NB4 (cell line): ENCODE measurements at places on chromosomes 5 and 9.
A peak's percentile ranks its signal among the peaks of the same experiment; 100 is the strongest.

DNA sequence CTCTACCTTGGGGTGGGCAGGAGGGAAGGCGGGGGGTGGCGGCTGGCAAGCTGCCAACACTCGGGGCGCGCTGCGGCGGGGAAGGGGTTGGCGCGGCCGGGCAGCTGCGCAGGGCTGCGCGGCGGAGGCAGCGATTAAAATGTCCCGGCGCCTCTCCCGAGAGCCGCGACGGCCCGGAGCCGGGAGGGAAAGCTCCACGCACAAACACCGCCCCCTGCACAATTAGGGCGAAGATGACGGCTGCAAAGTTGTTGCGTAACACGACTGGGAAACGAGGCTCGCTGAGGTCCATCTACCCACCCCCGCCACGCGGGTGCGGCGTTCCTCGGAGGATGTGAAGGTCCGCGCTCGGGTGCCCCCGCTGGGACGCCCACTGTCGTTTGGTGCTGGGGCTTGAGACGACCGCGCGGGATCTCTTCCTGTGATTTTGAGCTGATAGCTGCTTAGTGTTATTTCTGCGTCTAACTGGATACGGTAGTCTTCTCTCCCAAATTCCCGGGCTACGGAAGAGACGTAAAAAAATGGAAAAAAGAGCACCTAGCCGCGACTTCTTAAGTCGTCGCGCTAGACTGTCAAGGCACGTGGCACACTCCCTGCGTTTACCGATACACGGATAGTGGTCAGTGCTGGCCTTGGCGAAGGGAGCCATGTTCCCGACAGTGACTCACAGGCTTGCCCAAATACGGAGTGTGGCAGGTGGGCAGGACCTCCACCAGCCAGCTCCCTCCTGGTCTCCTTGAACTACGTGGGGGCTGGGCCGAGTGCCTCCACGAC is 958 bp upstream of the NFIL3 start:
- DNase-seq: peak; percentile 77

DNA sequence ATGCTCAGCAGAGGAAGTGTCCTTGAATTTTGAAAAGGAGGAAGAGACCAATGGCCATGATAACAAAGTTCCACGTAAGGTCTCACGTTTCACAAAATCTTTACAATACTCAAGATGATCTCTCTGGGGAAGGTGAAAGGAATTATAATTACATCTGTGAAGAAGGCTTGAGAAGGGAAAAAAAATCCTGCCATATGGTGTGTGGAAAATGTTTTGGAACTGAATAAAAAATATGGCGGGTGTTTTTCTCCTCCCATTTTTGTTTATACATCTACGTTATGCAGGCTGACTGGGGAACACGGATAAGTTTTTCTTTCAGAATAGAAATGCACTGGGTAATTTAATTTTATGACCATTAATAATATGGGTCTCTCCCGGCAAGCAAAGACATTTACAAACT is 425.6 kb upstream of the BRINP1 start:
- no peak for DNase-seq

- DNase-seq: no peak
These were observed 60.2 kb upstream of the TRIO start for GRCh38 chr5:14082973-14083372.

GRCh38 chr9:121783521-121784507 is 132.4 kb downstream of the DAB2IP start:
- peak; percentile 62 for DNase-seq

DNA sequence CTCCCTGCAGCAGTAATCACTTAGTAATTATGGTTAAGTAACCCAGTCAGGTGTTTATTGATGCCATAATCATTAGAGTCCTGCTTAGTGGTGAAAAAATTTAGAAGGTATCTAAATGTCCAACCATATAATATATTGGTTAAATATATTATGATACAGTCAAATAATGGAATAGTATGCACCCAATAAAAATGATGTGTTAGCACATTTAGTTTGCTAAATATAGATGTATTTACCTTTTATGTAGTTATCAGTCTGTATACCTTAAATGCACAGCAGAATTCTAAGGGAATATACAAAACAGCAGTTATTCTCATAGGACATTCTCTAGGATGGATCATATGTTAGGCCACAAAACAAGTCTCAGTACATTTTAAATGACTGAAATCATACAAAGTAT is 90.4 kb downstream of the PRKACG start:
- DNase-seq: no peak

DNA sequence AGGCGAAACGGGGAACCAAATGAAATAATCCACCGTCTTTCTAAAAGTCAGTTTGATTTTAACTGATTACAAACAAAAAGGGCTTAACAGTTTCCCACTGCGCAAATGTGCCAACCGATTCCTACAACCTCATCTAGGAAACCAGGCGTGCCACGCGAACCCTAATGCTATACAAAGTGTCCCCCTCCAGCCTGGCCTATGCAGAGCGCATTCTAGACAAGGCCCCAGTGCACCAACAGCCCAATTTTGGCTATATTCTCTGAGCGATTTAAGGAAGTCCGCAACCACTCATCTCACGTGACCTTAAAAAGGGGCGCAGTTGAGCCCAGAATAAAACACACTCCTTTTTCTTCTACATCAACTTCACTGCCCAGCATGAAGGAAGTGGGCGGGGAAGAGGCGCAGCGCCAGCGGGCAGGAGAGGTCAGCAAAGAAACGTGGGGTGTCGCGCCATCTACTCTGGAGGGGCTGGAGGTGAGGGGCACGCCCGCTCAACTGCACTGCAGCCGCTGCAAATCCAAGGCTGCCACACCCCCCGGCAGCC is 779 bp downstream of the FAM13B start:
- peak; percentile 91 for DNase-seq

GRCh38 chr9:15086156-15086763 is 176.0 kb upstream of the FREM1 start:
- no peak for DNase-seq

GRCh38 chr5:81763294-81763928 is 12.5 kb upstream of the SSBP2 start:
- no peak for DNase-seq

- no peak for DNase-seq
These were observed 8.4 kb upstream of the ACOT12 start for GRCh38 chr5:81402192-81402930.

DNA sequence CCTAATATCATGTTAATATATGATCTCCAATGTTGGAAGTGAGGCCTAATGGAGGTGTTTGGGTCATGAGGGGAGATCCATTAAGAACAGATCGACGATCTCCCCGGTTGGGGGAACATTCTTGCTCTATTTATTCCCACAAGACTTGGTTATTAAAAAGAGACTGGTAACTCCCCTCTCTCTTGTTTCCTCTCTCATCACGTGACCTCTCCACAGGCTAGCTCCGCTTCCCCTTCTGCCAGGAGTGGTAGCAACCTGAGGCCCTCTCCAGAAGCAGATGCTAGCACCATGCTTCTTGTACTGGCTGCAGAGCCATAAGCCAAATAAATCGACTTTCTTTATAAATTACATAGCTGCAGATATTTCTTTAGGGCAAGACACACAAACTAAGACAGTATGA is 794.4 kb downstream of the MTRR start:
- no peak for DNase-seq

DNA sequence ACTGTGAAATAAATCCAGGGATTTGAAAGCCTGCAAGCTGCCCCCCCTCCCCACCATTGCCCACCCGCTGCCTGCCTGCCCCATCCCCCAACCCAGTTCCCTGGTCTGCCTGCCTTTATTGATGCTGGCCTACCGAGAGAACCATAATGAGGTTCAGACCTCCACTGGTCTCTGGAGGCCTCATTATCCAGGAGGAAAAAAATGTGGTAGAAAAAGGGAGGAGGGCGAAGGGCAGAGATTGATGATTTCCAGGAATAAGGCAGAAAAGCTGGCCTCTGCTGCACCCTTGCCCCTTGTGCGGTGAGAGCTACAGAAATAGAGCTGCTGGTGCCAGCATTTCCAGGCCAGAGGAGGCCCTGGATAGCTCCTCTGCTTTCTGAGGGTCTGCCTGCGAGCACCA is 216.1 kb downstream of the PAPPA start:
- DNase-seq: no peak

GRCh38 chr5:159208514-159209437 is 577 bp downstream of the RNF145 start:
- peak; percentile 49 for DNase-seq

- DNase-seq: no peak
These were observed 2.1 kb downstream of the ECSCR start for GRCh38 chr5:139460455-139460854.

- DNase-seq: no peak
These were observed 41.9 kb upstream of the ACTBL2 start for GRCh38 chr5:57524348-57525060.

- no peak for DNase-seq
These were observed 25.9 kb upstream of the SLC12A7 start for GRCh38 chr5:1137567-1138444.

GRCh38 chr5:103369125-103370120 is 110.9 kb downstream of the MACIR start:
- no peak for DNase-seq

- no peak for DNase-seq
These were observed 14.4 kb downstream of the ELAVL2 start for GRCh38 chr9:23811633-23812032.

GRCh38 chr5:74034733-74035132 is 408.7 kb downstream of the ARHGEF28 start:
- no peak for DNase-seq

- DNase-seq: no peak
These were observed 53.4 kb upstream of the SUB1 start for GRCh38 chr5:32531885-32532520.

GRCh38 chr5:140000332-140000731 is 42.8 kb downstream of the NRG2 start:
- no peak for DNase-seq

GRCh38 chr5:178996156-178996555 is 1.0 kb upstream of the GRM6 start:
- no peak for DNase-seq

DNA sequence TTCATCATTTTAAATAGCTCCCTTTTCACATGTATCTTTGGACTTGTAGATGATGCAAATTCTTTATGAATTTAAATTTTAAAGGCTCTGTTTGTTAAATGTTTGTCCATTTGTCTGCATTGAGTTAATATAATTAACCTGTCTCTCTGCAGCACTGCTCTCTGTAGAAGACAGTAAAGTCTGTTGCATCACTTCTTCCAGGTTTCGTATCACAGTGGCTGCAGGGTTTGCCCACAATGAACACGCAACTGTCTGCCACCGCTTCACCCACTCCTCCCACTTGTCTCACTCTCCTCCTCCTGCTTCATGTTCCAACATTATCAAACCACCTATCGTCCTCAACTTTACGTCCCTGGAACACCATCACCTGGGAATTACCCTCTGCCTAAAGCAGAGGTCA is 231.3 kb upstream of the SLC30A5 start:
- DNase-seq: peak; percentile 1

DNA sequence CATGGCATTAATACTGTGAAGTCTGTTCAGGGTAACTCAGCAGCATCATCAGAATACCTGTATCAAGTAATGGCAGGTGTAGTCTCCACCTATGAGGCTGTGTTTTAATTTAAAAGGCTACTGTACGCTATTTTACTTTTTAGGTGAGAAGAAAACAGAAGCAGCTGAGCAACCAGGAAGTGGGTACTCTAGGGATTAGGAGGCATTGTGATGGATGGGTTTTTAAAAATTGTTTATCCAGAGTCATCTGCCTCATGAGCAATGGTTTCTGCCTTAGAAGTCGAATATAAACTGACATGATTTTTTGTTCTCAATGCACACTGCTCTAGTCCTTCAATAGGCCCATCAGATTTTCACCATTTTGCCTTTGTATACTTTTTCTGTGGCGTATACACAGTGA is 42.6 kb downstream of the PSIP1 start:
- no peak for DNase-seq

DNA sequence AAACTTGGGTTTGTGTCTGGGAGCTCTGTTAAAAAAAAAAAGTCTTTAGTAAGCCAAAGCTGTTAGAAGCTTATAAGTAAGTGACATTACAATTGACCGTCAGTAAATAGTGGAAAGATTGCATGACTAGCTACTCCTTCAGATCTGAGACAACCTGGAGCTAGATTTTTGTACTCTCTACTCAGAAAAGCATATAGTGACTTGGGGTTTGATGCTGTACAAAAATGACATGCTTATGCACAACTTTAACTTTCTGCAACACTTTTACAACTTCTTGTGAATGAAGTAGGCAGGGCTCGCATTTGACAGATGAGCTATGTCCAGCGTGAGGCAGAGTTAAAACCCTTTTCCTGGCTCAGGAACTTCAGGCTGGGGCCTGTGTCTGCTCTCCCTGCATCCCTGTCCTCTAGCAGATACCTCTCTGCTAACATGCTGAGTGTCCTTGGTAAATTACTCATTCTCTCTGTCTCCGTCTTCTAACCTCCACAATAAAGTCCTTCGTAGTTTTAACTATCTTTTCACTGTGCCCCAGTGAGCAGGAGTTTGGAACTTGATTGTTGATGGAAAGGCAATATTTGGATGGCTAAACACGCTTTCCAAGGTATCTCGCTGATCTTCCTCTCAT is 471 bp upstream of the GHR start:
- DNase-seq: no peak

DNA sequence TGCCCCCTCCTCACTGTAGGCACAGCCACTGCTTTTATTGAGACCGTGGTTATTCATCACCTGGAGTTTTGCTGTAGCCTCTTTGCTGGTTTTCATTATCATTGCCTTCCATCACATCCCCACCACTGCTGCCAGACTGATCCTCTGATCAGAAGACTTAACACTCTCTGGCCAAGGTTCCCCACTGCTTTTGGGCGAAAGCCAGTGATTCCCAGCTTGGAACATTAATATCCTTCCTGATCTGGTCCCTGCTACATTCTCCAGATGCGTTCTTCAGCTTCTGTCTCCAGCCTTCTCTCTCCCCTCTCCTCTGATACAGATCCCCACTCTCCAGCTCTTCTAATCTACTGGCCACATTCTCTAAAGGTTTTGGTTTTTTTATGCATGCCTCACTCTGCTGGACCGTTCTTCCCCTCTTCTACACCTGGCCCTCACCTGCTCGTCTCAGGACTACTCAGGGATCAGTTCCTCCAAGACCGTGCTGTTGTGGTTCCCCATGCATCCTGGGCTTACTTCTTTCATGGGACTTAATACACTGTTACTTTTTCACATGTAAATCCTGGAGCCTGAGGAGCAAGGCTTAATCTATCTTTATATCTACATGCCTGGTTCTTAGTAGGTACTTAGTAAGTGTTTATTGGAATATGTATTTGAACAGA is 115.0 kb downstream of the PRKACG start:
- DNase-seq: no peak

- DNase-seq: no peak
These were observed 2.0 kb downstream of the TMEFF1 start for GRCh38 chr9:100474924-100475276.

DNA sequence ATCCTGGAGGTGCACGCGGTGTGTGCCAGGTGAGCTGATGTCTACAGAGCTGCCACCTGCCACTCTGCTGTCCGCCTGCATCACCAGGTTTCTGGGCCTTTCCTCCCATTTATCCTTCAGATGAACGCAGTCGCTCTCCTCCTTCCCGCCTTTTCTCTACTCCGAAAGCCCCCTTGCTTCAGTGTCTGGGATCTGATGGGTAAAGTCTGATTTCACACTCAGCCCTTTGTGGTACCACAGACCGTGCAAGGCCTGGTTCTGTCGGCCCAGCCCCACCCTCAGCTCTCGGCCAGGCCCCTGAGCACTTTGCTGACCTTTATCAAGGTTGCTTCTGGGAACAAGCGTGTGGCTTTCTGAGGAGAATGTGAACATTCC is 32.5 kb downstream of the GLT6D1 start:
- DNase-seq: no peak

- no peak for DNase-seq
These were observed 12.2 kb downstream of the PPP3R2 start for GRCh38 chr9:101582553-101582952.

GRCh38 chr5:174245516-174246075 is 200.1 kb downstream of the NSG2 start:
- no peak for DNase-seq

GRCh38 chr5:5551499-5551898 is 129.0 kb downstream of the ICE1 start:
- DNase-seq: no peak
